Renal pelvis (tissue), 12 donors: ENCODE measurements at places on chromosomes 1 and 21.

- peak; percentile 87 for DNase-seq
Observed at GRCh38 chr1:94045465-94046056, 75.4 kb downstream of the ABCA4 start.

- DNase-seq: no peak
Observed at GRCh38 chr1:214623430-214623829, 20.4 kb downstream of the CENPF start.

GRCh38 chr1:242146652-242147051, 147.8 kb upstream of the MAP1LC3C start:
- DNase-seq: no peak

GRCh38 chr1:21896652-21897532, 40.2 kb downstream of the HSPG2 start:
- DNase-seq: no peak

- DNase-seq: no peak
Observed at GRCh38 chr1:149945206-149945605, 8.5 kb upstream of the MTMR11 start.

DNA sequence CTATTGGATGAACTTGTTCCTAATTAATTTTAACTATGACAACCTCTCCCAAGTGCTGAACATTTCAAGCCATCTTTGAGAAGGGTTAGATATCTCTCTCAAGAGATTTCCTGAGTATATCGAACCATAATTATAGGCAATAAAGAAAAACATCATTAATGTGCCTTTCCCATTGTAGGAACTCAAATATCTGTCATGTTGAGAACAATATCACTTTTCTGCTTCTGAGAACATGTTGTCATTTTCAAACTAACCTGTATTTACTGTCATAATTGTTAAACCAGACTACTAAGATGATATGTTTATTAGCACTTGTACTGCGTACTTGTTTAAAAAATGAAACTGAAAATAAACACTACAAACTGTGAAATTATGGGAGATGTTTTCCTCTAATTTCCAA, 4.3 kb downstream of the EPS15 start:
- no peak for DNase-seq

GRCh38 chr1:3905953-3906671, 6.0 kb upstream of the C1orf174 start:
- no peak for DNase-seq

GRCh38 chr21:38175306-38175705, 81.5 kb upstream of the KCNJ15 start:
- no peak for DNase-seq

DNA sequence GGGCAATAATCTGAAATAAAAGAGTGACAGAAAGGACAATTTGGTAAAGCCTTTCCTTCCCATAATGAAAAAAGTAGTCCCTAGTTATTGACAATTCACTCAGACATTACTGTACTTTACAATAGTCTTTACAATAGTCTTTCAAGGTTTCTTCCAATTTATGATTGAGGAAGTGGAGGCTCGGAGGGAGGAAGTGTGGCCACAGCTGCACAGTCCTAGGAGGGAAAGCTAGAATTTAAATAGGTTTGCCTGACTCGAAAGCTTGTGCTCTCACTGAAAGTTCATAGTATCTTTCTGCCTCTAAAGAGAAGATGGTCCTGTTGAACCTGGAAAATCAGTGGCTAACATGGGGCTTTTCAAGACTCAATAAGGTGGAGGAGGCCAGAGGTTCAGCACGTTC, 203.2 kb downstream of the SDCCAG8 start:
- no peak for DNase-seq
